ENCODE measurements at places on chromosomes 7 and 10.
A peak's percentile ranks its signal among the peaks of the same experiment; 100 is the strongest.

DNA sequence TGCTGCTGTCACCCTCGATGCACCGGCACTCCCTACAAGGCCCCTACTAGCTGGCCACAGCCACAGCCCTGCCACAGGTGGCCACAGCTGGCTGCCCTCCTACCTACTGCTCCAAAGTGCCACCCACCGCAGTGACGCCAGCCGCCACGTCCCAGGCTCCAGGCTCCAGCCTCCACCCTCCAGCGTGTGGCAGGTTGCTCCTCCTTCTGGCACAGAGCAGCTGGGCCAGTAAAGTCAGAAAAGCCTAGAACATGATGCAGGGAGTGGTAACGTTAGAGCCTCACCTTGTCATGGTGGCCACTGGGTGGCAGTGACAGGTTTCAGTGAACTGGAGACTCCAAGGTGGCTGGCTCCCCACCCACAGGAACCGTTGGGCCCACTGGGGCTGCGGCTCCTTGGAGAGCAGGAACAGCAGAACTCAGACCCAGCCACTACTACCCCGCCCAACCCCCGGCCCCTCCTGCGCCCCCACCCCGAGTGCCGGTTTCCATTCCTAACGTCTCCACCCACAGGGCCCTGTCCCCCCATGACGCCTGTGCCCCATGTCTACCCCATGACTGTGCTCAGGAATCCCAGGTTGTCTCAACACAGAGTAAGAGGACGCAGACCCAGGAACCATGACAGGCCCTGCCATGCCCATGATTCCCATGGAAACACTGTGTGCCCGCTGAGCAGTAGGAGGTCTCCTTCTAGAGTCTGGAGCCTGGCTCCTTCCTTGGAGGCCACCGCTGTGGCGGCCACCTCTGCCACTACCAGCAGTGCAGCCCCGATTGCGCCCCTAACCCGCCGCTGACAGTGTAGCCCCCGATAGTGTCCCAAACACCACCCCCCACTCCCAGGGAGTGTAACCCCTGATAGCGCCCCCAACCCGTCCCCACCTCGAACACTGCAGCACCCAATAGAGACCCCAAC is 52.3 kb upstream of the ZNF33B start:
- H3K4me1 ChIP-seq = no peaks in the 10 kb centered on the region
- no peak overlapping the region for H3K4me3 ChIP-seq
- H3K27me3 ChIP-seq = no peaks in the 10 kb centered on the region
- no peak overlapping the region for H3K27ac ChIP-seq

GRCh38 chr10:119644205-119644814 is 6.9 kb upstream of the BAG3 start:
- no peaks in the 10 kb centered on the region for H3K4me1 ChIP-seq
- no peaks in the 10 kb centered on the region for H3K27me3 ChIP-seq
- DNase-seq = no peak
- no peaks in the 10 kb centered on the region for H3K36me3 ChIP-seq
- H3K4me3 ChIP-seq = no peak overlapping the region

DNA sequence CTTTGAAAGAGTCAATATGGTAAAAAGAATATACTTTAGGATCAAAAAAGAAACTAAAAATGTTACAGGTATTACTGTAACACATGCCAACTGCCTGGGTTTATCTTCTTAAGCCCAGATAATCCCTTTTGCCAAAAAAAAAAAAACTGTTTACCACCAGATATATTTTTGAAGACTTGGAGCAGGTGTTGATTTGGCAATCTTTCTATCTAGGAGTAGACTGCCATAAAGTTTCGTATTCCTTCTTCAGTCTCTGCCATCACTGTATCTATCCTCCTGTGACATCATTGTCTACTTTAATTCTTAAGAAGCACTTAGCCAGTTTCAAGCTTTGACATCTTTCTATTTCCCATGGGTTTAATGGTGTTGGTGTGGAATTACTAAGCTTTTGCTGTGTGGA is 161.0 kb downstream of the ST7 start:
- no peak overlapping the region for H3K4me3 ChIP-seq
- H3K27me3 ChIP-seq = no peaks in the 10 kb centered on the region
- peaks cover 2% of the 10 kb centered on the region for H3K4me1 ChIP-seq
- no peak overlapping the region for H3K27ac ChIP-seq

GRCh38 chr10:114259824-114260223 is 20.8 kb downstream of the VWA2 start:
- H3K27ac ChIP-seq = no peak overlapping the region
- H3K36me3 ChIP-seq = no peaks in the 10 kb centered on the region
- H3K4me3 ChIP-seq = no peak overlapping the region
- no peaks in the 10 kb centered on the region for H3K27me3 ChIP-seq
- DNase-seq = peak; percentile 46

- no peaks in the 10 kb centered on the region for H3K36me3 ChIP-seq
- H3K27ac ChIP-seq = no peak overlapping the region
- no peak overlapping the region for H3K4me3 ChIP-seq
Observed at GRCh38 chr10:44030132-44030531, 354.8 kb downstream of the CXCL12 start.

DNA sequence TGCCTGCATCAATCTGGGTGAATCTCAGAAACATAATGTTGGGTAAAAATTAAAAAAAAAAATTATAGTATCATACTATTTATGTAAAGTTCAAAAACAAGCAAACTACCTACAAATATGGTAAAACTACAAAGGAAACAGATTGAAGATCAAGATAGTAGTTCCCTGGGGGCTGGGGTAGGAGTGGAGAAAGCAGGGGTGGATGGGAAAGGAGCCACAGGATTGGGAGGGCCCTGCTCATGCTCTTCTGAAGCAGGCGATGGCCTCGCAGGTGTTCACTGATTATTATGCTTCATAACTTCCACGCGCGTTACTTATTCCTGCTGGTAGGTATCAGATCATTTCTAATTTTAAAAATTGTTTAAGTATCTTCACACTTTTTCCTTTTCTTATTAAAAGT is 96.0 kb upstream of the GATA3 start:
- no peak for DNase-seq
- H3K27me3 ChIP-seq = no peaks in the 10 kb centered on the region
- no peaks in the 10 kb centered on the region for H3K36me3 ChIP-seq
- H3K4me3 ChIP-seq = no peak overlapping the region
- H3K4me1 ChIP-seq = no peaks in the 10 kb centered on the region
- no peak overlapping the region for H3K27ac ChIP-seq

- no peak overlapping the region for H3K4me3 ChIP-seq
- no peaks in the 10 kb centered on the region for H3K36me3 ChIP-seq
- no peaks in the 10 kb centered on the region for H3K27me3 ChIP-seq
- peak; percentile 76 for DNase-seq
- H3K4me1 ChIP-seq = peaks cover 25% of the 10 kb centered on the region
Observed at GRCh38 chr7:101882595-101883564, 65.5 kb downstream of the CUX1 start.

DNA sequence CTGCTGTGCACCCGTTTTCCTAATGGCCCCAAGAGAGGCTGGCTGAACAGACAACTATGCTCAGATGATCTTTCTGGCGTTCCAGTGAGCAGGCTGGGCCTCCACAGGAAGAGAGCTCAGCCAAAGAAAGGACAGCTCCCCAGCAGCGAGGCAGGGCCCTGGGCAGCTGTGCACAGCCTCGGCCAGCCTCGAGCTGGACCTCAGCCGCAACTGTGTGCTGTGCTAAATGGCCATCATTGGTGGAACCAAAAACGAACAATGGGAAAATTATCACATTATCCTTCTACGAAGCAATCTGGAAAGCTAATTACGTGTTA is 97.5 kb downstream of the CTBP2 start:
- DNase-seq = no peak
- no peak overlapping the region for H3K4me3 ChIP-seq
- peaks cover 49% of the 10 kb centered on the region for H3K4me1 ChIP-seq
- no peaks in the 10 kb centered on the region for H3K36me3 ChIP-seq

Data from ovary (tissue), 10 donors.